Gastrocnemius medialis (tissue), 4 donors: ENCODE measurements at places on chromosomes 4 and X. TPM values are rescaled to one million over a fixed set of nuclear protein-coding genes. Genes with fewer than 3 reads are reported as not detected.

- no peaks in the 10 kb centered on the region for H3K4me1 ChIP-seq
- no peak overlapping the region for H3K27ac ChIP-seq
- no peak for DNase-seq
- no peak overlapping the region for H3K4me3 ChIP-seq
These were observed 273.5 kb downstream of the TMA16 start for GRCh38 chr4:163768014-163768413.

Gene CFAP99
- total RNA-seq, result not detected

Gene ETDA
- not detected for total RNA-seq

Gene MAP3K15
- total RNA-seq, result not detected

DNA sequence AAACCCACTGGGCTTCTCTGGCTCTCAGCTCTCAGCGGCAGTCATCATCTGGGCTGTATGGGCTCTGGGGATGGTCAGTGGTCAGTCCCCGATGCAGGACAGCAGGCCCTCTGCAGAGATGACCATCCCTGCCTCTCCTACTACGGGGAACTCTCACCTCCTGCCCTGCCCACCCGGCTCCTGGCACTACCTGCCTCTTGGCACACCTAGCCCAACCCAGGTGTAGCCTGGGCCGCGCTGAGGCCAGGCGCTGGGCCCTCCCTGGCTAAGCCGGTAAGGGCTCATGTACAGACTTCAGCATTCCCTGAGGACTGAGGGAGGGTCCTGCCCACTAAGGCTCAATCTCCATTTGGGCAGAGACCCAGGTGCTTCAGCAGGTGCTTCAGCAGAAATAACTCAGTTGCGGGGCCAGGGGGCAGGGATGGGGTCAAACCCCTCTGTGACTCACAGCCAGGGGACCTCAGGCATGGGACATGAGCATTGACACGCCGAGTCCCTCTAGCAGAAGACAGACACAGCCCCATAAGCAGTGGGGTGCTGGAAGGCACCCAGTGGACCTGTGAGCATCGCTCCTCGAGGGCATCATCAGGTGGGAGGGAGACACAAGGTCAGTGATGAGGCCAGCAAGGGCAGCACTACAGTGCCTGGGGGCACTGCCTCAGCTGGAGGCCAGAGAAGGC, 71.0 kb downstream of the ACOX3 start:
- H3K36me3 ChIP-seq, result peaks cover 6% of the 10 kb centered on the region
- H3K4me1 ChIP-seq, result no peaks in the 10 kb centered on the region
- DNase-seq, result no peak
- H3K27ac ChIP-seq, result no peak overlapping the region
- H3K4me3 ChIP-seq, result no peak overlapping the region
- no peaks in the 10 kb centered on the region for H3K27me3 ChIP-seq

Gene HPGD
- 1.2 TPM for total RNA-seq

- no peak overlapping the region for H3K27ac ChIP-seq
- H3K27me3 ChIP-seq, result no peaks in the 10 kb centered on the region
- no peak overlapping the region for H3K4me3 ChIP-seq
- DNase-seq, result no peak
These were observed 31.4 kb downstream of the VSIG4 start for GRCh38 chrX:66008328-66008970.

GRCh38 chr4:127211650-127212560, 420.9 kb upstream of the INTU start:
- no peaks in the 10 kb centered on the region for H3K4me1 ChIP-seq
- no peak overlapping the region for H3K4me3 ChIP-seq
- H3K27me3 ChIP-seq, result no peaks in the 10 kb centered on the region
- H3K36me3 ChIP-seq, result no peaks in the 10 kb centered on the region

Gene EOLA2
- total RNA-seq, result 17.1 TPM

GRCh38 chr4:128068918-128069317, 7.8 kb downstream of the LARP1B start:
- no peaks in the 10 kb centered on the region for H3K36me3 ChIP-seq
- H3K27ac ChIP-seq, result no peak overlapping the region
- H3K4me1 ChIP-seq, result no peaks in the 10 kb centered on the region
- H3K4me3 ChIP-seq, result no peak overlapping the region
- H3K27me3 ChIP-seq, result no peaks in the 10 kb centered on the region

- no peaks in the 10 kb centered on the region for H3K27me3 ChIP-seq
- peaks cover 80% of the 10 kb centered on the region for H3K36me3 ChIP-seq
- no peak for DNase-seq
- no peak overlapping the region for H3K4me3 ChIP-seq
- H3K27ac ChIP-seq, result no peak overlapping the region
These were observed 38.6 kb downstream of the BOD1L1 start for GRCh38 chr4:13588954-13589353.

- no peak overlapping the region for H3K4me3 ChIP-seq
- no peaks in the 10 kb centered on the region for H3K27me3 ChIP-seq
- no peak overlapping the region for H3K27ac ChIP-seq
- no peaks in the 10 kb centered on the region for H3K36me3 ChIP-seq
- no peaks in the 10 kb centered on the region for H3K4me1 ChIP-seq
- DNase-seq, result no peak
These were observed 247.1 kb downstream of the BCOR start for GRCh38 chrX:39850630-39851152.

GRCh38 chr4:165630671-165631070, 242.4 kb upstream of the TLL1 start:
- H3K4me3 ChIP-seq, result no peak overlapping the region
- H3K27ac ChIP-seq, result no peak overlapping the region
- H3K4me1 ChIP-seq, result peaks cover 3% of the 10 kb centered on the region
- no peaks in the 10 kb centered on the region for H3K27me3 ChIP-seq

- no peaks in the 10 kb centered on the region for H3K27me3 ChIP-seq
- peaks cover 15% of the 10 kb centered on the region for H3K4me1 ChIP-seq
- peak overlapping the region; percentile 56 for H3K27ac ChIP-seq
- no peaks in the 10 kb centered on the region for H3K36me3 ChIP-seq
- no peak overlapping the region for H3K4me3 ChIP-seq
- no peak for DNase-seq
These were observed 142.8 kb downstream of the MGST2 start for GRCh38 chr4:139808381-139808807.

GRCh38 chrX:132022967-132023895, at the start of gene STK26:
TSS of gene STK26 (plus strand) at chrX:132023302. CDS start at chrX:132023618, 316 bp downstream.
- H3K27me3 ChIP-seq, result peaks cover 8% of the 10 kb centered on the region
- no peak within 1 kb of the TSS for H3K27ac ChIP-seq
- H3K4me1 ChIP-seq, result peaks cover 4% of the 10 kb centered on the region
- H3K4me3 ChIP-seq, result peak within 1 kb of the TSS; percentile 56

Gene HTRA3
- 19.4 TPM for total RNA-seq

Gene TLR7
- total RNA-seq, result 0.22 TPM

DNA sequence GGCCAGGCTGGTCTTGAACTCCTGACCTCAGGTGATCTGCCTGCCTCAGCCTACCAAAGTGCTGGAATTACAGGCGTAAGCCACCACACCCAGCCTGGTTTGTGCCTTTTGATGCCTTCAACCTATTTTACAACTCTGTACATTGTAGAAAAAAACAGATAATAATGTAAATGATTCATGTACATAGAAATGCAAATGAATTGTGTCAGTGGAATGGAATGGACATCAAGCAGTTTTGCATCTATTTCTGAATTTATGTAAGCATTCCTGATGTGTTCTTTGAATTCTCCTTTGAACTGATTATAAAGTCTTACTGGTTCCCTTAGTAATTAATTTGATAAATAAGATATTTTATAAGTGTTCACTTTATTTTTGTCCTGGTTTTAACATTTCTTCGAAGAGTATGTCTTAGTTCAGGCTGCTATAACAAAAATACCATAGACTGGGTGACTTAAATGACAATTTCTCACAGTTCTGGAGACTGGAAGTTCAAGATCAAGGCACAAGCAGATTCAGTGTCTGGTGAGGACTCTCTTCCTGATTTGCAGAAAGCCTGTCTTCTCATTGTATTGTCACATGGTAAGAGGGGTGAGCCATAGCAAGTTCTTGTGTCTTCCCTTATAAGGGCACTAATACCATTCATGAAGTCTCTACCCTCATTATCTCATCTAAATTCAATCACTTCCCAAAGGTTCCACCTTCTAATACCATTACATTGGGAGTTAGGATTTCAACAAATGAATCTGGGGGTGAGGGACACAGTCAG, 162.2 kb upstream of the S100G start:
- DNase-seq, result no peak
- H3K27me3 ChIP-seq, result no peaks in the 10 kb centered on the region
- H3K4me3 ChIP-seq, result no peak overlapping the region
- no peaks in the 10 kb centered on the region for H3K36me3 ChIP-seq
- no peaks in the 10 kb centered on the region for H3K4me1 ChIP-seq
- no peak overlapping the region for H3K27ac ChIP-seq

DNA sequence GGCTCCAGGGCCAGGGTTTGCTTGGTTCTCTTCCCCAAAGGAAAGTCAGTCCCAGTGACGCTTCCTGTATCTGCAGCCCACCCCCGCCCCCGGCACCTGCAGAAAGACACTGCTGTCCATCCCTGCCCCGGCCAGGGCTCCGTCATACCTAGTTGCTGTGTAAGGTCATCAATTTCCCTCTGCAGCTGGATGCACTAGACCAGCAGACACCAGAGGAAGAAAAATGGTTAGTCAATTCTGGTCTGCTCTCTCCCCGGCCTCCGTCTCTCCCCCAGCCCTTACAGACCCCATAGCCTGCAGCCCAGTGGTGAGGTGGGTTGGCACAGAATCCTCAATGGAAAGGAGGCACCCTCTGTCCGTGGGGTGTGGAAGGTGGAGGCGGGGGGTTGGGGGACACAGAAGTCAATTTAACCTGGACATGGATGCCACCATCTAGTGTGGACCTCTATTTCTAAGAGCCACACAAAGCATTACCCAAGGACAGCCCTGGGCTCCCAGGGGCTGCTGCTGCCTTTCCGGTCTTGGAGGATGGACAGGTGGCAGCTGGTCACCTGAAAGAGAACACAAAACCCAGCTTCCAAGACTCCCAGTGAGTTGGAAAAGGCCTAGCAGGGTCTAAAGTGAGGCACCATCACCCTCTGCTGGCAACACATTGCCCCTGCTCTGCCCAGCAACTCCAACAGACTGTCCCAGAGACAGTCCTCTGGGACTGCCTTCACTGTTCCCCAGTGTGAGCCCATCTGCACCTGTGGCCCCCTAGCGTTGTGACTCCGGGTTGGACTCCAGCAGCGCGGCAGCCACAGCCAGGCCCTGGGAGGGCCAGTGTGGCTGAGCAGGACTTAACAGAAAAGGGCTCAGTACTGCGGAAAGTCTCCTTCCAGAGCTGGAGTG, 40.2 kb upstream of the NHSL2 start:
- DNase-seq, result no peak
- no peaks in the 10 kb centered on the region for H3K36me3 ChIP-seq
- H3K4me1 ChIP-seq, result no peaks in the 10 kb centered on the region
- H3K27me3 ChIP-seq, result no peaks in the 10 kb centered on the region

GRCh38 chr4:66108898-66109297, 438.6 kb upstream of the EPHA5 start:
- H3K36me3 ChIP-seq, result no peaks in the 10 kb centered on the region
- no peaks in the 10 kb centered on the region for H3K4me1 ChIP-seq
- H3K4me3 ChIP-seq, result no peak overlapping the region
- no peak for DNase-seq
- no peak overlapping the region for H3K27ac ChIP-seq

- no peaks in the 10 kb centered on the region for H3K27me3 ChIP-seq
- H3K4me3 ChIP-seq, result no peak overlapping the region
- H3K4me1 ChIP-seq, result no peaks in the 10 kb centered on the region
- no peak for DNase-seq
- H3K27ac ChIP-seq, result no peak overlapping the region
- no peaks in the 10 kb centered on the region for H3K36me3 ChIP-seq
These were observed 15.4 kb downstream of the AMTN start for GRCh38 chr4:70533791-70534190.

Gene ADH4
- total RNA-seq, result 1.00 TPM

Gene KCTD8
- 1.9 TPM for total RNA-seq

- peaks cover 8% of the 10 kb centered on the region for H3K36me3 ChIP-seq
- DNase-seq, result no peak
These were observed 116.4 kb downstream of the PPA2 start for GRCh38 chr4:105357258-105357980.

Gene SHROOM4
- total RNA-seq, result 4.3 TPM

GRCh38 chr4:163554870-163555465, 60.5 kb downstream of the TMA16 start:
- no peak overlapping the region for H3K4me3 ChIP-seq
- H3K4me1 ChIP-seq, result no peaks in the 10 kb centered on the region
- H3K27me3 ChIP-seq, result no peaks in the 10 kb centered on the region
- H3K27ac ChIP-seq, result no peak overlapping the region

- no peak for DNase-seq
- no peaks in the 10 kb centered on the region for H3K27me3 ChIP-seq
- no peaks in the 10 kb centered on the region for H3K36me3 ChIP-seq
- no peak overlapping the region for H3K27ac ChIP-seq
- H3K4me3 ChIP-seq, result no peak overlapping the region
- H3K4me1 ChIP-seq, result no peaks in the 10 kb centered on the region
These were observed 38.1 kb upstream of the STIM2 start for GRCh38 chr4:26822546-26822945.

Gene ITGB1BP2
- total RNA-seq, result 3.4 TPM

DNA sequence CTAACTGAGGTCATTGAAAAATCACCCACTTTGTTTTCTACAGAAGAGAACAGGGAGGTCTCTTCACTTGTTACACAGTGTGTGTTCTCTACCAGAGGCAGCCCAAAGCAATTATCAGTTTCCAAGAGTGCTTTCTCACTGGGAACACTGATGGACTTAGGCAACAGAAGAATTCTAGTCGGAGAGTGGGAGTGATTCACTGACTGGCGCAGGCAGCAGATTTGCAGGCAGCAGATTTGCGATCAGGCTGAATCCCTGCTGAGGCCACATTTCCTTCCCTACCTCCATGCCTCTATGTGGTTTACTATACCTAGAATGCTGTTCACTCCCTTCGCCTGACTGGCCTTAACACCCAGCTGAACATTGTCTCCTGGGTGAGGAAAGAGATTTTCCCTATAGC, 6.6 kb downstream of the OCIAD2 start:
- no peak overlapping the region for H3K4me3 ChIP-seq
- H3K4me1 ChIP-seq, result no peaks in the 10 kb centered on the region
- no peaks in the 10 kb centered on the region for H3K36me3 ChIP-seq
- H3K27ac ChIP-seq, result no peak overlapping the region
- no peak for DNase-seq
- H3K27me3 ChIP-seq, result no peaks in the 10 kb centered on the region

DNA sequence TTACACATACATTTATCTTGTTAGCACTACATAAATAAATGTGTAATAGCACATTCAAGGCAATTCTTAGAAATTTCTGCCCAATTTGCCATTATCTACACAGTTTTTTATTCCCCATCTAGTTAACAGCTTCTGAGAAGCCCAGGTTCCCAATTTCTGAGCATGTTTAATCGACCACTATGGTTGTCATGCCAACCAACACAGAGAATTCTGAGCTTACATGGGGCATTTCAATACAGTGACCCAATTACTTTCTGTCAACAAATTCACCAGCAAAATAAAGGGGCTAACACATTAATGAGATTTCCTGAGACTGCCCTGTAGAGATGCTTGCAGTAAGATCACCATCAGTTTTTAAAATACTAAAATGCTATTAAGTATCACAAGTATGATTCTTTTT, 22.0 kb downstream of the GPM6A start:
- DNase-seq, result no peak
- no peak overlapping the region for H3K27ac ChIP-seq
- no peaks in the 10 kb centered on the region for H3K27me3 ChIP-seq

DNA sequence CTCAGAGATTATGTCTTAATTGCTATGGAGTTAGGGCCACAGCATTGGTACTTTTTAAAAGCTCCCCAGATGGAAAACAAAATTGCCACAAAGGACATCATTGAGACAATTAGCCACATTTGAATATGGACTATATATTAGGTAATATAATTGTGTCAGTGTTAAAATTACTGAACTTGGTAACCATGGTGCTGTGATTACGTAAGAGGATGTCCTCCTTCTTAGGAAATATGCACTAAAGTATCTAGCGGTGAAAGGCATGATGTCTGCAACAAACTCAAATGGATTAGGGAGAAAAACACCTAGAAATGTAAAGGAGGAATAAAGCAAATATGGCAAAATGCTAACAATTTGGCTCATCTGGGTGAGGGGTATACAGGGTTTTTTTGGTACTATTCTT, 89.9 kb upstream of the PAK3 start:
- DNase-seq, result no peak
- no peak overlapping the region for H3K27ac ChIP-seq
- no peaks in the 10 kb centered on the region for H3K27me3 ChIP-seq
- H3K36me3 ChIP-seq, result no peaks in the 10 kb centered on the region
- H3K4me1 ChIP-seq, result no peaks in the 10 kb centered on the region
